ENCODE measurements at places on chromosomes 4 and X.
A peak's percentile ranks its signal among the peaks of the same experiment; 100 is the strongest.

DNA sequence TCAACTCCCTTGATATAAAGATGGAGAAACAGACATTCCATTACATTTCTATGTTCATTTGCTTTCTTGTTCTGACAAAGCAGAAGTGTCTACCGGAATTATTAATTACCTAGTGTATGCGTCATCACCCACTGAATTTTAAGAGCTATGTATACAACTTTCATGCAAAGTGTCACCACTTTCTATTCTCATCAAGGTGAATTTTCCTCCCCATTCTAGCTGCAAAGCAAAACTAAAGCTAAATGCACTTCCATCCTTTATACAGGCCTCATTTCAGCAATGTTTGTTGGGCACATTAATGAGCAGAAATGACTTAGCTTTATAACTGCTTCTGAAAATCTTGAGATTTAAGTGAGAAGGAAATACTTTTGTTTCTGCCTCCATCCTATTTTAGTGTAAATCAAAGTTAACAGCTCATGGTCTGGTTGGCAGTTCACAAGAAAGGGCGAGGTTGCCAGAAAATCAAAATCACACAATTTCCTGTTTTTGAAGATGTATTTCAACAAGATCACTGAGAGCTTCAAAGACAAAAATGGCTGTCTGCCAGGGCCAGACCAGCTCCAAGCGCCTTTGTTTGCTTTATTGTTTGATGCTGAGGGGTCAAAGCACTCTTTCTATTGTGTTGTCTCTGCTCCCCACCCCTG is 7.2 kb upstream of the FAM9C start:
- DNase-seq, result peak; percentile 6

GRCh38 chr4:159451006-159451405 is 348.1 kb downstream of the RAPGEF2 start:
- no peak for DNase-seq

GRCh38 chr4:84796394-84796793 is 170.1 kb downstream of the WDFY3 start:
- DNase-seq, result no peak

- no peak for DNase-seq
Observed at GRCh38 chr4:155656025-155656424, 10.6 kb upstream of the GUCY1A1 start.

DNA sequence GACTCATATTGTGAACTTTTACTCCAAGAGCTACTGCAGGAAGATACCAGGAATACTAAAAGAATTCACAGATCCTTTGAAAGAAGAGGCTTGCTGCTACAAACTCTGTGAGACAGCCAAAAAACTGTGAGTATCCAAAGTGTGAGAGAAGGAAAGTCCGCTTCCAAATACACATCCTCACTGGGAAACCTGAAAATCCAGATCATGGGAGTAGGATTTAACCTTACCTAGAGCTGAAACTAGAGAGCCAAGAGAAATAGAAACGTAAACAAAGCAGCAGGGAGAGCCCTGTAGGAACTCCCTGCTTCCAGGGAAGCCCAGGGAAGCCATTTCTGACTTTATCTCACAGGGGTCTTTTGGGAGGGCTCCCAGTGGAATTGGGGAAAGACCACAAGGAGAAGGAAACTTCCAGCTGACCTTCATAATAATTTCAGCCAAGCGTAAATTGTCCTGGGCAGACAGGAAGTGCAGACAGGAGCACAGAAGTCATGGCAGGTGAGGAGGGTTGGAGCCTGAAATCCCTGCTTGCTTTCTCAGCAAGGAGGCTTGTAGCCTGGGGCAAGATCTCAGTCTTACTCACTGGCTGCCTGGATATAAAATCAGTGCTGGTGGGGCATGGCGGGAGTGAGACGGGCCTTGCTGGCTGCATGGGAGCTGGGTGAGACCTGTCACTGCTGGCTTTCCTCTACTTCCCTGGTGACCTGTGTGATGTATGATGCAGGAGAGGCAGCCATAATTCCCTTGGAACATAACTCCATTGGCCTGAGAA is 26.2 kb upstream of the NFKB1 start:
- DNase-seq, result no peak

- DNase-seq, result no peak
Observed at GRCh38 chr4:109589605-109590004, 29.6 kb downstream of the MCUB start.

- DNase-seq, result no peak
Observed at GRCh38 chr4:27276307-27277073, 415.8 kb downstream of the STIM2 start.

DNA sequence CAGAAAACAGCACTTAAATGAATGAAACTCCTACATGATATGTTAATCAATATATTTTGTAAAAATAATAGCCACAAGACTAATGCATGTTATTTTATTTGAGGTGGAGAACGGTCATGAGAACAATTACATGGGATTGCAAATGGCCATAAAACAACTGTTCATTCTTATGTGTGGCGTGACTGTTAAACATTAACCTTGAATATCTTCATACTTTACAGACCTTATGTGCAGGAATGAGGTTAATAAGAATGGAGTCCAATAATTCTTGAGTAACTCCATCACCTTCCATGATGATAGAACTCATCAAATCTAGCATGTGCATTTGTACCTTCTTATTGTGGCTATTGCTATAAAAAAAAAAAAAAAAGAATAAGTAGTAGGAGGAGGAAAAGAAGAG is 55.3 kb downstream of the PDS5A start:
- no peak for DNase-seq

- DNase-seq, result no peak
Observed at GRCh38 chr4:187268940-187269339, 545.3 kb upstream of the FAT1 start.

GRCh38 chr4:178241601-178242118 is 799.4 kb upstream of the AGA start:
- DNase-seq, result no peak
